Keratinocyte (primary cell): ENCODE measurements at places on chromosomes 6 and 20.

DNA sequence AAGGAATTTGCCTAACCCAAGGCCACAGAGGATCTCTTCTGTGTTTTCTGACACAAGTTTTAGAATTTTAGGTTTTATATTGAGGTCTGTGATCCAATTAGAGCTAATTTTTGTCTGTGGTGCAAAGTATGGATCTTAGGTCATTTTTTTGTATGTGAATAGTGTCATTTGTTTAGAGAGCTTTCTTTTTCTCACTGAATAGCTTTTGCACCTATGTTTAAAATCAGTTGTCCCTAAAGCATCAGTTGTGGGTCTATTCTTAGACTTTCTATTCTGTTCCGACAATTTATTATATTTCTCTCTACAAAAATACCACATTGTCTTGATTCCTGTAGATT, 341 bp upstream of the MCM9 start:
- no peak for DNase-seq

DNA sequence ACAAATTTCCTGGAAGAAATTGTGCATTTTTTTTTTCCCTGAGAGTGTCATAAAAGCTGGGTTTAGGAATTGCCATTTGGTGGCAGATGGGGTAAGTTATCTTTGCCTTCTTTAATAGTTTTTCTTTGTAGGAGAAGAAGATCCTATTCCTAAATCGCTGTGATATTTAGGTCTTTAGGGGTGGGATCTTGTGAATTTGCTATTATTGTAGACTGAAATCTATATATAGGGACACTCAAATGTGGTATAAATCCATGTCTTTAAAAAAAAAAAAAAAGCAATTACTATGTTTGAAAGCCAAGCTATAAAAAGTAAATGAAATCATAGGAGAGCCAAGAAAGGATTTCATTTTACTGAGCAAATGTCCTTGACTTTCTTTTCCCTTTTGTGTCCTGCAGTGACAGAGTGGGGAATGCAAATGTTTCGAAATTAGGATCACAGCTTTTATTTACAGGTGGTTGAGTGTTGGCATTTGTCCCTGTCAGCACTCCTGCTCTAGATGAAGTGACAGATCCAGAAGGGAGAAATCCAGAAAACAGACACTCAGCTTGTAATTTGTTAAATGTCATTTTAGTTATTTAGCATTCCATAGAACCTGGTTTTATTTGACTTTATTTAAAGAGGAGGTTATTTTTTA, 29.4 kb downstream of the TIAM2 start:
- DNase-seq: no peak

DNA sequence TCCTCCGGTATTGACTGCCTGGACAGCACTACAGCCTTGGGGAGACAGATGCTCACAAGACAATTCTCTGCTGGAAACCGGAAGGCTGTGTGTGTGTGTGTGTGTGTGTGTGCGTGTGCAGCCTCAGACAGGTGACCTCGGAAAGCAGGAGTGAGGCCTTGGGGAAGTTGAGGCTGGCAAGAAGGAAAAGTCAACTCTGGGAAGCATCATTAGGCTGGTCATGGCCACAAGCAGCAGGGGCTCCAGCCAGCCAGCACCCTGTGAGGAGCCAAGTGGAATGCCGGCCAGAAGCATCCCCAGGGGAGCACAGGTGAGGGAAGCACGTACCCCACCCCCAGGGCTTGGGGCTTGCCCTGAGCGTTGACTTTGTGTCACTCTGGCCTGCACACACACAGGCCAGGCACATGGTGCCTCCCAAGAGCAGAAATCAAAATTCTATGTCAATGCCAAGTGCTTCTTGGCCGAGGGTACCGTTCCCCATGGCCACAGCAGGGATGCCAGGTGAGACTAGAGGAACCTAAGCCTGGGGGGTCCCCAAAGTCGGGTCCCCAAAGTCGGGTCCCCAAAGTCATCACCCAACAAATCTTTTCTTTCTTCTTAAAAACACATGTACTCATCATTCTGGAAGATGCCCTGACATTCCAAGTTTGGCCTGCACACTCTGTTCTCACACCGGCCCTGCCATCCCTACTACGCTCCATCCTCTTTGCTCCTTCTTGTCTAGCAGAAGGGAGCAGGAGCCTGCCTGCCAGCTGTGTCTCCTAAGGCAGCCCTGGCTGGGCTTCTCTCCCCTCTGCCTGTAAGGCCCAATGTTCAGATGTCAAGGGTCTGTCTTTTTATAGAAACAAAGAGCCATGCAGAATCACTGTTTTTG, 26.7 kb downstream of the FOXA2 start:
- no peak for DNase-seq

DNA sequence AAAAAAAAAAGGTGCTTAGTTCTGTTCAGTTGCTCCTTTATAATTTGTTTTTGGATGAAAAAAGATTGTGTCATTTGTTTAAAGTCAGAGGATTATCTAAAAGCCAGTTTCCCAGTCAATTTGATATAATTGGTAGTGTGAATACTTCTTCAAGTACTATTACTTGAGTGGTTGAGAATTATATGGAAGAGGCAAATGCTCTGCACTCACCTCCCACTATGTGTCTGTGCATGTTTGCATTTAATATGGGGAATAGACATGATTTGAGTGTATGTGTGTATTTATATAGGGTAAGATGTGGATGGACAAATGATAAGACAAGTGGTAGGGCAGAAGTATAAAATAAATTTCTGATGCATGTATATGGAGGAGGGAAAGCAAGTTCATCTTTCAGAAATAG, 15.8 kb downstream of the GJA1 start:
- DNase-seq: no peak

DNA sequence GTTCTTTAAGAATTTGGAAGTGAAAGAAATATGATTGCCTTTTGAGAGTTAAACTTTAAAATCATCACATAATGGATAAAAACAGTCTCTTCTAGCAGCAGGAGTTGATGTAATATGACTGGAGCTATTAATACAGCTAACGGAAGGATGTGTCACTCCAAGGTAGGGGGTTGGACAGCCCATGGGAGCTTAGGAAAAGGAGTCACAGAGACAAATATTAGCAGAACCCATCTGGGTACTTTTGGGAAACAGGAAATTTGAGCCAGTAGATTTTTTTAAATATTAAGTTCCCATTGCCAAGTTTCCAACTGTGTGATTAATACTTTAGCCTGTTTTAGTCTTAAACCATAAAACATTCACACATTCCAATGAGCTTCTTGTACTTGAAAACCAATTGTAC, 164.7 kb upstream of the RIMS1 start:
- no peak for DNase-seq

GRCh38 chr6:133820208-133820607, 68.7 kb upstream of the TCF21 start:
- no peak for DNase-seq

DNA sequence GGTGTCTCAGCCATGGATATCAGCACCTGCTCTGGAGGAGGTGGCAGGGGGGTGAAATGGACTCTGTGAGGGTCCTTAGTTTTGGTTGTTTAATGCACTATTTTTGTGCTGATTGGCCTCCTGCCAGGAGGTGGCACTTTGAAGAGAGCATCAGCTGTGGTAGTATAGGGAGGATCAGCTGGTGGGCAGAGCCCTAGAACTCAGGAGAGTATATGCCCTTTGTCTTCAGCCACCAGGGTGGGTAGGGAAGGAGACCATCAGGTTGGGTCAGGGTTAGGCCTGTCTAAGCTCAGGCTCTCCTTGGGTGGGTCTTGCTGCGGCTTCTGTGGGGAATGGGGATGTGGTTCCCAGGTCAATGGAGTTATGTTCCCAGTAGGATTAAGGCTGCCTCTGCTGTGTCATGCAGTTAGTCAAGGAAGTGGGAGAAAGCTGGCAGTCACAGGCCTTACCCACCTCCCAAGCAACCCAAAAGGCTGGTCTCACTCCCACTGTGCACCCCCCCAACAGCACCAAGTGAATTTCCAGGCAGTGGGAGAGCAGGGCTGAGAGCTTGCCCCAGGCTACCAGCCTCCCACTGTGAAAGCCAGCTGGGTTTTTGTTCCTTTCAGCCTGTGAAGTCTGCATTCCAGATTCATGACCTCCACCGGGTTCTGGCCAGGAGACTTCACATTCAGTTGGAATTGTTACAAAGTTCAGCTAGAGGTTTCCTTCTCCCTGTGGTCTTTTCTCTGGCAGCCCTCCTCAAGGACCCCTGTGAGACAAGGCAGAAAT, 5.7 kb upstream of the OSTM1 start:
- no peak for DNase-seq

- no peak for DNase-seq
Observed at GRCh38 chr6:75422024-75422639, 71.5 kb downstream of the FILIP1 start.

GRCh38 chr20:3901028-3901705, 12.0 kb downstream of the PANK2 start:
- no peak for DNase-seq

DNA sequence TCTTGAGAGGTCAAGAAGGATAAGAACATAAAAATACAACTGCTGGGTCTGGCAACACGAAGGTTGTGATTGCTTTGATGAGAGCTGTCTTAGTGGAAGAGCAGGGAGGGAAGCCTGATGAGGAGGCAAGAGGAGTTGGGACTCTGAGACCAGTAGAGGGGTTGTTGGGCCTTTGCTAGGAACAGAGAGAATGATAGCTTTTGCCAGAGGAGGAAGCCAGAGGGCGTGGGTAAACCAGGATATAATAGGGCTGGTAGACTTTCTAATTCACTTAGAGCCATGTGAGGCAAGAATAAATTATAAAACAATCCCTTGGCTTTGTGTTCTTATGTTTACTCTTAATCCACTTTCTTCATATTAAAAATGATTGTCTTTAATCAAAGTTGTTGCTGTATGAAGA, 78.6 kb downstream of the RCAN2 start:
- no peak for DNase-seq

GRCh38 chr6:52233975-52234823, 10.1 kb downstream of the IL17F start:
- DNase-seq: peak; percentile 13

DNA sequence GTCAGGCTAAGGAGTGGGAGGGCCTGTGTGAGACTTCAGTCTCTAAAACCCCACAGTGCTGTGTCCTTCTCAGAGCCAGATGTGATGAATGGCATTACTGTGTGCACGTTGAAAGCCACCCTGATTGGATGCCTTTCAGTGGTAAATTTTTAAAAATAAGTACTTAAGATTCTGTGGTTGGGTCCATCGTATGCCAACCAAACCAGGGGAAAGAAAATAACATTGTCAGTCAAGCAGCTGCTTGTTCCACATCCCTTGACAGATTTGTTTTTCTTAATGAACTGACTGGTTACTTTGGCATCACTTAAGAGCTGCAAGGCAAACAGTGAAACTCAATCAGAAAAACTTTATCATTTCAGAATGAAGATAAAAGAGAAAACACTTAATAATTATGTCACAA, 334.0 kb upstream of the NT5E start:
- no peak for DNase-seq

DNA sequence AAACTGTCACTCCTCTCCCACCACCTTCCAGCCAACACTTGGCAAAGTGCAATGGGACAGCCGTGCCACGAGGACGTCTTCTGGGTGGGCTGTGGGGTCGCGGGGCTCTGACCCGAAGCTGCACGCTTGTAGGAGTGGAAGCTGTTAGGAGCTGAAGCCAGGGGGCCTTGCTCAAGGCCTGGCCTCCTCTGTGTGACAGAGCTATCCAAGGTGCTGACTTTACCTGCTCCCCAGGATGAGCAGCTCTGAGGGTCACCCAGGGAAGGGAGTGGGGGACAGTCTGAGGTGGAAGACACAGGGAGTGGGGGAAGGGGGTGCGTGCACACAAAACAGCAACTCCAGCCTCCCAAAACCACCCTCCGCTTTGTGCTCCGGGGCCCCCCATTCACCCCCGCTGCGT, 17.5 kb upstream of the CHRNA4 start:
- DNase-seq: no peak

DNA sequence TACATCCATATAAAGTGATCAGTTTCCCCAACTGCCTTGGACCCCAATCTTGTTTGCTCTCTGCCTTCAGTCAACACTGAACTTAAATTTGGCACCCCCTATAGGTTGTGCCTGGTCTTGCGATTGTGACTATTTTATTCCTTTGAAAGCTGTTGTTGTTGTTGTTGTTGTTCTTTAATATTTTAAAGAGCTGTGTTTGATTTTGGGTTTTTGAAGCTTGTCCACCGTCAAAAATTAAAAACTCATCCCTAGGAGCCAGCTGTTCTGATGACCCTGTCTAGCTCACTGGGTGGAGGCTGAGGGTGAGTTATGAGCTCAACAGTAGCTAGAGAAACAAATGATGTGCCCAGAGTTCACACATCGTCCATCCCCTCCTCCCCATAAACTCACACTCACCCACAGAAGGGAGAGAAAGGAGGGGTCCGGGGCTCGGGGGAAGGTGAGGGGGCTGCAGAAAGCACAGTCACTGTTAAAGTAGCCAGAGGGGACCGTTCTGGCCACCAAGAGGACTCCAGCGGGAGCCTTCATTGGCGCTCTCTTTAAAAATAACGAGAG, 4.0 kb downstream of the SIM1 start:
- DNase-seq: no peak

DNA sequence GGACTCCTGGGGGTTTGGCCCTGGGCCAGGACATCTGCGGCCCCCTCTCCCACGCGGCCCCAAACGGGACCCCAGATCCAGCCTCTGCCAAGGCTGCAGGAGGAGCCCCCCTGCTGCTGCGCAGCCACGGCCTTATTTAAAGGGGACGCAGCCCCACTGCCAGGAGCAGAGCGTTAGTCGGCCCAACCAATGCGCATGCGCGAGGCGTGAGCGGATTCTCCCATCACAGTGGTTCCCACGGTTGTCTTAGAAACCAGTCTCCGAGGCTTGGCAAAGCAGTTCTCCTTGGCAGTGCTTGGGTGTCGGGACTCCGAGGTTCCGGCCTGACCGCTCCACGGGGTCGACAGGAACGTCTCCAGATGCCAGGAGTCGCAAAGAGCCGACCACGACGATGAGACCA, 288.3 kb upstream of the ZNF337 start:
- no peak for DNase-seq

- no peak for DNase-seq
Observed at GRCh38 chr6:160349020-160349441, 853 bp downstream of the SLC22A3 start.

DNA sequence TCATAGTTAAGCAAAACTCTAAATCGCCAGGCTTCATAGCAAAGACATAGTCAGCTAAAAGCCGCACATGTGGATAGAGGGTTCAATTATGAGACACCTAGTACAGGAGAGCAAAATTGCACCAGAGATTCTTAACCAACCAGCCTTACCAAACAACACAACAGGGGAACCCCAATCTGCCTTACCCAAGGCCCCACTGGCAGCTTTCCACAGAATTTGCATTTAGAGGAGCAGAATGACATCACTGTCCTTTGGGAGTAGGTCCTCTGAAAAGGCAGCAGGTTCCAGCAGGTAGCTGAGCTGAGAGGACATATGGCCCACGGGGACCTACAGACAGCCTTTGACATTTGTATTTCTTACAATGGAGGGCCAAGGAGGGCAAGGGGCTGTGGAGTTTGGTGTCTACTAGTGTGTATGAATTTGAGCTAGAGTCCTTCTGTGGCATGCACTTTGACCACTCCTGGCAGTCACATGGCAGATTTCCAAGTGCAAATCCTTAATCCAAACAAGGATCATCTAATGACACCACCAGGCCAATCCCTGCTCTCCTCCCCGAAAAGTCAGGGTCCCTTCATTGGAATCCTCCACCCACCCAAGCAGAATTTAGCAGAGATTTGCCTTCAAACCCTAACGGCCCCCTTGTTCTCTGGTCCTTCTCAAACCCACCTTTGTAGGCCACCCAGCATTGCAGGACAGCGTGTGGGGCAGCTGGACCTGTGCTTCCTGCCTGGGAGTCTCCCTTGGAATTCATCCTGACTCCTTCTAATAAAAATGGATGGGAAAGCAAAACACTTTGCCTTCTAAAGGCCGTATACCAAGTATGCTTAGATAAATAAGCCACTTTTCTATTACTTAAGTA, 171.2 kb upstream of the SUPT3H start:
- DNase-seq: no peak

- DNase-seq: no peak
Observed at GRCh38 chr6:76677017-76677416, 604.6 kb upstream of the IMPG1 start.
